ENCODE measurements at places on chromosomes 16 and 17. TPM values are rescaled to one million over a fixed set of nuclear protein-coding genes. Genes with fewer than 3 reads are reported as not detected.
A peak's percentile ranks its signal among the peaks of the same experiment; 100 is the strongest.

DNA sequence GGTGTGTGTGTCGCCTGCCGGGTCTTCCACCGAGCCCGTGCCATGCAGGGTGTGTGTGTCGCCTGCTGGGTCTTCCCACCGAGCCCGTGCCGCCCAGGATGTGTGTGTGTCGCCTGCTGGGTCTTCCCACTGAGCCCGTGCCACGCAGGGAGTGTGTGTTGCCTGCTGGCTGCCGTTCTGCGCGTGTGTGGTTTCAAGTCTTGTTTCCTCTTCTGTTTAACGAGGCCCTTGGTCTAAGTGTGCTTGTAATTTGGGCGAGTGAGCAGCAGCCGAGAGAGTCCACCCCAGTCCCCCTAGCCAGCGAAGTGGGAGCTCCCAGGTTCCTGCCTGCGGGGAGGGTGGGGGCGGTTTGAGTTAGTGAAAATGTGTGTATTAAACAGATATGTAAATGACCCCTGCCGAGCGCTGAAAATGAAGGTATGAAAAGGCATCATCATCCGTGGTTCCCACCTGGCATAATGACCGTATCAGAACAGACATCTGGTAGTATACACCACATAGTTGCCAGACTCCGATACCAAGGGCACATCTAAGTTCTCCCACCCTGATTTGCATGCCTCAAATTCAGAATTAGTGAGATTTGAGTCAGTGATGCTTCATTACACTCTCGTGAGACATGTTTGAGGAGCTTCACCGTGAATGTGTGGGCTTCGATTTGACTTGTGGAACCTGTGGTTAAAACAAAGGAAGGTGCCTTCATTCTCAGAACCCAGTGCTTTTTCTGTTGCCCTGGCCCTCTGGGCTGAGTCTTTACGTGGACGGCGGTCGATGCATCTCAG is 114.5 kb upstream of the CHMP6 start:
- no peak for DNase-seq

- no peak for DNase-seq
Observed at GRCh38 chr17:33084755-33085154, 93.1 kb downstream of the SPACA3 start.

DNA sequence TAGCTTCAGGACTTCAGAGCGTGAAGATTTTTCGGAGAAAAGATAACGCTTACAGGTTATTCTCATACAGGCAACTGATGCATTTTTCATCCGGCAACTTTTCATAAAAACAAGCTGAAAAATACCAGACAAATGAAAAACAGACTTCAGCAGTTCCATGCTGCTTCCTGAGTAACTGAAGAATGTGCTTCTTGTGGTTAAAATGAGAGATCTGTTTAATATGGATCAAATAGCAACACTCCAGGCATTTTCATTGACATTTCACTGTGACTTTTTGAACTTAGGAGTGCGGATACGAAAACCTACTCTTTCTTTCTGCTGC is 705 bp upstream of the PITPNC1 start:
- peak; percentile 63 for DNase-seq

- no peak for DNase-seq
Observed at GRCh38 chr16:89690392-89690901, 4.0 kb downstream of the CDK10 start.

GRCh38 chr17:50918933-50919296 is 52.8 kb upstream of the TOB1 start:
- DNase-seq, result peak; percentile 28

Gene TBX2
- 98.1 TPM for total RNA-seq

Gene GUCY2D
- not detected for total RNA-seq
